ENCODE measurements at places on chromosomes 7 and 10. TPM values are rescaled to one million over a fixed set of nuclear protein-coding genes. Genes with fewer than 3 reads are reported as not detected.

NXPH1 gene
- total RNA-seq: not detected

C7orf33 gene
- total RNA-seq: not detected

OR2A12 gene
- not detected for total RNA-seq

GBX1 gene
- total RNA-seq: not detected

CRYGN gene
- not detected for total RNA-seq

PMPCB gene
- 30.8 TPM for total RNA-seq

AGAP9 gene
- 1.2 TPM for total RNA-seq

CPN1 gene
- not detected for total RNA-seq

PKD2L1 gene
- not detected for total RNA-seq

PON1 gene
- not detected for total RNA-seq

UTF1 gene
- not detected for total RNA-seq

CUBN gene
- total RNA-seq: 0.88 TPM

NUDT5 gene
- 94.3 TPM for total RNA-seq

FKBP6 gene
- total RNA-seq: not detected

RAMP3 gene
- total RNA-seq: not detected

TMEM270 gene
- not detected for total RNA-seq

ADRB1 gene
- 0.28 TPM for total RNA-seq

TMEM213 gene
- not detected for total RNA-seq

MARVELD1 gene
- total RNA-seq: 24.3 TPM

MKX gene
- 0.05 TPM for total RNA-seq

FAM180A gene
- not detected for total RNA-seq

AKR1C4 gene
- total RNA-seq: not detected

NUTM2D gene
- total RNA-seq: 3.8 TPM

FOXP2 gene
- total RNA-seq: 0.46 TPM

SLC16A9 gene
- total RNA-seq: 10.3 TPM

HEPACAM2 gene
- total RNA-seq: not detected

NPSR1 gene
- not detected for total RNA-seq

SH2D4B gene
- total RNA-seq: not detected

OR2A14 gene
- not detected for total RNA-seq

PNLIPRP2 gene
- not detected for total RNA-seq

PTPRZ1 gene
- 22.5 TPM for total RNA-seq

NODAL gene
- total RNA-seq: not detected

TMEM178B gene
- total RNA-seq: not detected

VWA2 gene
- total RNA-seq: 2.8 TPM

AGR3 gene
- not detected for total RNA-seq

PNLIPRP3 gene
- total RNA-seq: 13.5 TPM

KDM7A gene
- 7.3 TPM for total RNA-seq

FBXO24 gene
- total RNA-seq: 0.21 TPM

DGKB gene
- total RNA-seq: not detected

OGDHL gene
- total RNA-seq: 0.14 TPM

HOXA4 gene
- not detected for total RNA-seq

PIP gene
- total RNA-seq: not detected

GRK5 gene
- total RNA-seq: 6.4 TPM

HGF gene
- total RNA-seq: 0.49 TPM

Data from airway epithelial cell (primary cell).